ENCODE measurements at places on chromosomes 1 and 21.

DNA sequence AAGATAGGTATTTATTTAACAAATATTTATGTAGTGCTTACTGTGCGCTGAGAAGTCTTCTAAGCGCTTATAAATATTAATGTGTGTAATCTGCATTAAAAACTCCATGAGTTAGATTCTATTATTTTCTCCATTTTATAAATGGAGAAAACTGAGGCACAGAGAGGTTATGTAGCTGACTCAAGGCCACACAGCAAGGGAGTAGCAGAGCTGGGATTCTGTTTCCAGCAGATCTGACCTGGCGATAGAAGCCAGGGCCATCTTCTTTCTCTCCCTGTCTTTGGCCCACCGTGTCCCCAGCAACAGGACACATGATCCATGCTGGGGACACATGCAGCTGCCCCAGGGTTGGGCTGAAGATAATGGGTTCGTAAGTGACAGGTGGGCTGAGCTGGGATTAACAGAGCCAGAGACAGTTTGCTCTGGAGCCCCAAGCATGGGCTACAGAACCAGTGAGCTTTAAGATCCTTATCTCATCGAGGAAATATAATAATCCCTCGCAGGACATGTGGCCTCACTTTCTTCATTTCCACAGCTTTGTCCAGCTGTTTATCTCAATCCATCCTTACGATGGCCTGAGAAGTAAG, 30.3 kb downstream of the IGSF21 start:
- DNase-seq: no peak

DNA sequence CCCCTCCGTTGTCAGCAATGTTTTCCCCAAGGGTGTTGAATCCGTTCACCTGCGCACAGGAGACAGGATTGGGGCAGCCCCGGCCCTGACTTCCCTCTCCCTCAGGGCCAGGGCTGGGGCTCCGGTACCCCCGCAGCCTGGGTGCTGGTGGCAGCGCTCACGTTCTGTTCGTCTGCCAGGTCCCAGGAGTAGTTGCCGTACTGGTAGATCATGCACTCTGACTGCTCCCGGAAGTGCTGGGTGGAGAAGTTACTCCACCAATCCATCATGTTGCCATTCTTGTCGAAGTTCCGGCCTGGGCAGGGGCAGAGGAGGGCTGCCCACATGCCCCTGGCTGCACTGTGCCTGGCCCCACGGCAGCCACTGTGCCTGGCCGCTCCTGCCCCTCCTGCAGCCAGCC, 6.1 kb downstream of the PRXL2B start:
- no peak for DNase-seq

DNA sequence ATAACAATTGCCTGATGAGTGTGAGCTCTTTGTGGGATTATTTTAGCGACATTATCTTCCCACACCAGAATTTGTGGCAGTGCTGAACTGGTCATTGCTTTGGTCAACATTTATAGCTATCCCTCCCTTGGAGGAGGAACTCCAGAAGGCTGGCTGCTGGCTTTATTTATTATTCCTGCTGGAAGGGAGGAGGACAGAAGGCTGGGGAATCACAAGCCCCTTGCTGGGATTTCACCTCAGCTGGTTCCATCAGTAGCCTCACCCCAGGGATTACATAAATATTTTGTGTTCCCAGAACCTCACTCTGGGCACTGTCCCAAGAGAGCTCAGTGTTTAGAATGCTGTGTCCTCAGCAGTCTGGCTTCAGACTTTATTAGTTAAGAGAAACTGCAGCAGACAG, 102.8 kb upstream of the C1orf21 start:
- peak; percentile 47 for DNase-seq

GRCh38 chr1:220338759-220339158, 66.5 kb upstream of the RAB3GAP2 start:
- DNase-seq: no peak

Measured in AG20443 (cell line).